NCI-H524 (cell line): ENCODE measurements at places on chromosomes 16 and 17.

- no peak for DNase-seq
Measured at GRCh38 chr16:57998486-57998885, 2.0 kb downstream of the ZNF319 start.

DNA sequence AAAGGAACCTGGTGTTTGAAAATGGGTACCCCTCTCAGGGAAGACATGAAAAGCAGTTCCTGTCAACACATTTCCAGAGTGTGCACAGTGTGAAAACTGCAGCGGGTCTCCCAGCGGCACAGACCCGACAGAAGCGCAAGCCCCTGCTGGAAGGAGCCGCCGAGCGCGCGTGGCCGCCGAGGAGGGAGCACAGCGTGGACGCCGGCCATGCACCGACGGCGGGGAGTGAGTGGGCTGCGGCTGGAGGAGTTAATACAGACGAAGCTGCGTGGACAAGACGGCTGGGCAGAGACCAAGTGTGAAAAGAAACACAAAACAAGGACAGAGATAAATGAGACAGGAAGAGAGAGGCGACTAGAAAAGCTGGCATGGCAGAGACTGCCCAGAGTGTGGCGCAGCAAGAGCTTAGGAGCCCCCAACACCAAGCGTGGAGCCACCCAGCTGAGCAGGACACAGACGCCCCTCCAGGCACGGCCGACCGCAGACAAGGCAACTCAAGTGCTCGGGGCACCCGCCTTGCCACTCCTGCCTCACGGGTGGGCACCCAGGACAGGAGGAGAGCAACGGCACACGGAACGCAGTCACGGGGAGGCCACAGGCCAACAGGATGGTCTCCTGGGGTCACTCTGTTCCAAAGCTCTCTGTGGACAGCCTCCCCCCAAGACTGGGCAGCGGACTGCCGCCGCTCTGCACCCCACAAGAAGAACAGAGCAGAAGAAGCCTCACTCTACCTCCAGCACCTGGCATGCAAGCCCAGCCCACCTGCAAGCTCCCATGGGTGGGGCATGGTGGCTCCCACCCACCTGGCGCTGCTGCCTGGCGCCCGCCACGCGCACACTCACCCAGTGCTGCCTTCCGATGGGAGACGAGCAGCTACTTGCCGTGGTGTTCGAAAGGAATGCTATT is 16.5 kb downstream of the SLC16A3 start:
- DNase-seq: no peak

GRCh38 chr16:62079236-62079635 is 43.0 kb upstream of the CDH8 start:
- DNase-seq: no peak

- DNase-seq: no peak
Measured at GRCh38 chr17:79075861-79076406, 1.3 kb downstream of the ENGASE start.

DNA sequence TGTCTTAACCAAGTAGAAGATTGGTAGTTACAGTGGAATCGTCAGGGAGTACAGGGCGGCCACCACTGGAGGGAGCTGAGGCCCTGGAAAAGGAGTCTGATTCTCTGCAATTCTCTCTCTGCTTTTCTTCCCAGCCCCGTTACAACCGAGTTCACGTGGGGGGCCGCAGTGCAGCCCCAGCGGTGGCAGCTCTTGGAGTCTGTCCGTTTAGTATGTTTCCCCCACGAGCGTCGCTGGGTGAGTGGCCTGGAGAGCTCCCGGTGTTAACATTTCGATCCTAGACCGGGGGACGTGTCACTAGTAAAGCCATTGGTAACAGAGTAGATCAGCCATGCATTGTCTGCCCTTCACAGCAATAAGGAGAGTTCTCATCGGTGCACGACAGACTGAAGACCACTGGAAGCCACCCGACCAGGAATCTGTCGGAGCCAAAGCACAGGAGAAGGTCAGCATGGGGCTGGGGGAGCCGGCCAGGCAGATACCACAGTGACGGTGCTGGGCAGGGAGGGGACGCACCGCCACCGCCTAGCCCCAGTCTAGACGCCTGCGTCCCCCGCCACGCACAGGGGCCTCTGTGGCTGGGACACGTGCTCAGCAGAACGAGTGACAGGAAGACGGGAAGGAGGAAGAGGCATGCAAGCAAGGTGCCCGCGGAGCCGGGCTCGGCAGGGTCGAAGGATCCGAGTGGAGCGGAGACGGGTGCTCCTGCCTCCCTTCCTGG is 15.7 kb downstream of the SLC16A3 start:
- DNase-seq: no peak

GRCh38 chr16:50099957-50100648 is 34.3 kb downstream of the HEATR3 start:
- DNase-seq: no peak

DNA sequence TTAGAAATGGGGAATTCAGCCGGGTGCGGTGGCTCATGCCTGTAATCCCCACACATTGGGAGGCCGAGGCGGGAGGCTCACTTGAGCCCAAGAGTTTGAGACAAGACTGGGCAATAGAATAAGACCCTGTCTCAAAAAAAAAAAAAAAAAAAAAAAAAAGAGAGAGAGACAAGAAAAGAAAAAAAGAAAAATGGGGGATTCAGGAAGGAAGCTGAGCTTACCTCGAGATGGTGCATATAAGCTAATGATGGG is 150.8 kb upstream of the RPH3AL start:
- DNase-seq: no peak

- DNase-seq: no peak
Measured at GRCh38 chr17:8075081-8075480, 12.4 kb downstream of the ALOX12B start.

GRCh38 chr17:40605306-40605705 is 40.0 kb upstream of the CCR7 start:
- no peak for DNase-seq

GRCh38 chr17:29079433-29079832 is 36.5 kb downstream of the PIPOX start:
- DNase-seq: no peak

- DNase-seq: peak; percentile 90
Measured at GRCh38 chr16:56191156-56191815, at the start of gene GNAO1. TSS of gene GNAO1 (plus strand) at chr16:56191489. CDS start at chr16:56192236, 747 bp downstream.

GRCh38 chr16:14502932-14503741 is 126.9 kb downstream of the PARN start:
- DNase-seq: no peak

DNA sequence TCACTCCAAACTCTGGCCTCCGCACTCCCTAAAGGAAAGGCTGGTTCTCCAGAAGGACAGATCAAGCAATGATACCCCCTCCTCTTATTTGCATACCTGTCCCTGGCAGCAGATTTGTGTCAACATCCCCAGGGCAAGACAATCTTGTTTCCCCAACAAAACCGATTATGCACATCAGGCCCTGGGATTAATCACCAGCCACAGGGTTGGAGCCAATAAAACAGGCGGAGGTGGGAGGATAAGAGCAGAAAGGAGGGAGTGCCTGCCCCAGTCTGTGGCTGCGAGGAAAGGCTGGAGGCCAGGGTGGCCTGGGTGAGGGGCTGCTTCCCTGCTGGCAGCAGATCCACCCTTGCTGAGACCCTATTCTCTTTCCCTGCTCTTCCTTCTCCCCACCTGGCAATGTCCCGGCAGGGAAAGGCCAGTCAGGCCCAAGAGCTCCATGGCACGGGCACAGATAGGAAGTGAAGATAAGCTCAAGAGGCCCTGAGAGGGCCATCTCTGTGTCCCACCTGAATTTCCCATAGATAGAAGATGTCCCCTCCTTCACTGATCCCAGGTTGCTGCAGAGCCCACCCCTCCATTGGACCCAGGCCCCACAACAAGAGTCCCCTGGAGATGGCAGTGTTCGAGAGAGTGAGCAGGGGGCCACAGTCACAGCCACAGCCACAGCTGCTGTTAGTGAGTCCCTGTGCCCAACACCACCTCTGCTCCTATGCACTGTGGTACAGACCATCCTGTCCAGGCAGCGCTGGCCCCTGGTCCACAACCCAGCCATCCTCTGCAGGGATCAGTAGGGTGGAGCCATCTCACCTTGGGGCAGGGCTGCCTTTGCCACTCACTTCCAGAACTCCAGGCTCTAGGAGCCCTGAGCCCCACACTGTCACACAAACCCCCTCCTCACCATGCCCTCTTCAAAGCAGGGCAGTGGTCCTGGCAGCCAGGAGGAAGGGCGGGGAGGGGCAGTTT is 137.5 kb downstream of the SDK2 start:
- DNase-seq: peak; percentile 91

DNA sequence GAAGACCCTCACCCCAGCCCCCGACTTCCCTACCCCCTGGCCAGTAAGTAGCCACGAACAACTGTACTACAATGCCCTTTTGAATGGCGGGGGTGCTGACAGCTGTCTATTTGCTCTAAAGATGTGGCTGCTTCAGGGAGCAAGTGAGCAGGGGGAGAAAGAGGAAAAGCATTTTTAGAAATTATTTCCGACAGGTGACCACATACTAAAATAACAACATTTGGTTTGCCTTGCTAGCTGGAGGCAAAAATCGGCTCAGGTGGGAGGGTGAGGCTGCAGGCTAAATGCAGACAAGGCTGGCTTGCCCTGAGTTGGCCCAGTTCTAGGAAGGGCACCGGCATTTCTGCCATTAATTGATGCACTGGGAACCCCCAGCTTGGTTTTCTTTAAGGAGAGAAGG is 188.5 kb downstream of the XYLT1 start:
- DNase-seq: no peak

DNA sequence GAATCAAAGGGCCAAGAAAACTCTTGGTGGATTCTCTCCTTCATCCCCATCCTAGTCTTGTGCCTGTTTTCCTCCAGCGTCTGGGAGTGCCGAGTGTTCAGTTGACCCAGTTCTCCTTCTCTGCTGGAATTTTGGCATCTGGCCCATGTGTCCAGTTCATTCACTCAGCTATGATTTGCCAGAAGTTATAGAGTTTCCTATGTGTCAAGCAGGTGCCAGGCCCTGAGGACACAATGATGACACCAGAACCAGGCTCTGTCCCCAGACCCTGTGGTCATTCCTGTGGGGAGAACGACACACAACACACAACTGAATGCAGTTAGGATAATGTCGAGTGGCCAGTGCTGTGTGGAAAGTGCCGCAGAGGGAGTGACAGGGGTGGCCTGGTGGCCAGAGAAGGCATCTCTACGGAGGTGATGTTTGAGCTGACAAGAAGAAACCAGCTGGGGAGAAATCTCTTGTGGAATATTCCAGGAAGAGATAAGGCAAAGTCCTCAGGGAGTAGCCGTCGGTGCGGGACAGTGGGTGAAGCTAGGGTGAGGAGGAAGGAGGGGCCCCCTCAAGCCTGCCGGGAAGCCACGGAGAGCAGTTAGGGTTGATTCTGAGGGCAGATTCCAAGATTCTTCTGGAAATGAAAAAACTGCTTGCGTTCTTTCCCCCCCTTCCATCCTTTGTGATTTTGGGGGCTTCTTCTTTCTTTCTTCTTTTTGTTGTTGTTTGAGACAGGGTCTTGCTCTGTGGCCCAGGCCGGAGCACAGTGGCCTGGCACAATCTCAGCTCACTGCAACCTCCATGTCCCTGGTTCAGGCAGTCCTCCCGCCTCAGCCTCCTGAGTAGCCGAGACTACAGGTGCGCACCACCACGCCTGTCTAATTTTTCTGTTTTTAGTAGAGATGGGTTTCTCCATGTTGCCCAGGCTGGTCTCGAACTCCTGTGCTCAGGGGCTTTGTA is 35.8 kb upstream of the IL34 start:
- DNase-seq: no peak

- DNase-seq: no peak
Measured at GRCh38 chr17:12415031-12415430, 250.7 kb upstream of the MYOCD start.
